Adrenal gland (tissue), 19 donors: ENCODE measurements at places on chromosomes 6 and 20. TPM values are rescaled to one million over a fixed set of nuclear protein-coding genes. Genes with fewer than 3 reads are reported as not detected.
A peak's percentile ranks its signal among the peaks of the same experiment; 100 is the strongest.

GRCh38 chr6:111423055-111423633 lies 59.9 kb downstream of the REV3L start:
- DNase-seq, result no peak
- H3K4me3 ChIP-seq, result no peak overlapping the region
- peaks cover 37% of the 10 kb centered on the region for H3K4me1 ChIP-seq
- H3K27ac ChIP-seq, result peak overlapping the region; percentile 13

Gene FAM83C
- total RNA-seq, result not detected

- H3K27ac ChIP-seq, result no peak overlapping the region
- H3K4me1 ChIP-seq, result no peaks in the 10 kb centered on the region
- H3K36me3 ChIP-seq, result no peaks in the 10 kb centered on the region
- no peaks in the 10 kb centered on the region for H3K27me3 ChIP-seq
These were observed 175.8 kb upstream of the ARID1B start for GRCh38 chr6:156601152-156602065.

GRCh38 chr6:24854077-24854666 lies 55.5 kb upstream of the ARMH2 start:
- no peaks in the 10 kb centered on the region for H3K27me3 ChIP-seq
- H3K4me1 ChIP-seq, result no peaks in the 10 kb centered on the region
- H3K36me3 ChIP-seq, result no peaks in the 10 kb centered on the region
- DNase-seq, result no peak
- no peak overlapping the region for H3K27ac ChIP-seq

Gene SNX9
- total RNA-seq, result 50.9 TPM

GRCh38 chr6:43982084-43982625 lies 145.1 kb downstream of the MRPL14 start:
- no peaks in the 10 kb centered on the region for H3K36me3 ChIP-seq
- H3K4me3 ChIP-seq, result no peak overlapping the region
- no peaks in the 10 kb centered on the region for H3K4me1 ChIP-seq
- DNase-seq, result no peak
- H3K27me3 ChIP-seq, result no peaks in the 10 kb centered on the region

DNA sequence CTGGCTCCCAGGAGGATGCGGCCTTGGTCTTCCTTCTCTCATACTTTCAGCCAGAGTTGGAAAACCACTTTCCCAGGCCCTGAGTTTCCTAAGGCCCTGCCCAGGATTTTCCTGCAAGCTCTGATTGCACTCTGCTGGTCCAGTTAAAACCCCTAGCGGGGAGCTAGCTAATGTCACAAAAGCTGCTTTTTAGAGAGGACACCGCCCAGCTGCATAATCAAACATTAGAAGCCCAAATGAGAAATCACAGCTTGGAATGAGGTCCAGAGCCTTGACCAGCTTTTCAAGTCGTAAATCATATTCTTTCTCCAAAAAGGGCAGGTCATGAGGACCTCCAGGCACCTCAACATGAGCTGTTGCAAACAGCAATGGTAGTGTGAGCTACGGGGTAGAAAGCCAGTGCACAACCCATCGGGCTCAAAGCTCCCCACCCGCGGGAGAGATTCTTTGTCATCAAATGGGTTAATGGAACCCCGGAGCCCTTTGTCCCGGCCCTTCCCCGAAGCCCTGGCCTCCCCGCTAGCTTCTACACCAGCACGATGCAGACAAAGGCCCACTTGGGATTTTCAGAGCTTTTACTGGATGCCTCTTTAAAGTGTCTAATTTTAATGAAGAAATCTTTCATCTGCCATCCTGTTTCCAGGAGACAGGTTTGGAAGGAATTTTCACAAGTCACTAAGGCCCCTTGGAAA lies 134.0 kb downstream of the SCML4 start:
- no peak overlapping the region for H3K27ac ChIP-seq
- no peak overlapping the region for H3K4me3 ChIP-seq
- H3K36me3 ChIP-seq, result no peaks in the 10 kb centered on the region
- DNase-seq, result no peak
- no peaks in the 10 kb centered on the region for H3K27me3 ChIP-seq

- DNase-seq, result no peak
- no peaks in the 10 kb centered on the region for H3K36me3 ChIP-seq
- no peak overlapping the region for H3K27ac ChIP-seq
- no peak overlapping the region for H3K4me3 ChIP-seq
- no peaks in the 10 kb centered on the region for H3K4me1 ChIP-seq
- no peaks in the 10 kb centered on the region for H3K27me3 ChIP-seq
These were observed 323.6 kb downstream of the CD83 start for GRCh38 chr6:14440940-14441781.

Gene SLC22A16
- total RNA-seq, result 0.47 TPM

GRCh38 chr6:146305951-146306350 lies 237.7 kb upstream of the RAB32 start:
- no peak overlapping the region for H3K27ac ChIP-seq
- H3K4me1 ChIP-seq, result no peaks in the 10 kb centered on the region
- H3K36me3 ChIP-seq, result no peaks in the 10 kb centered on the region
- H3K4me3 ChIP-seq, result no peak overlapping the region
- H3K27me3 ChIP-seq, result no peaks in the 10 kb centered on the region

Gene TP53RK
- total RNA-seq, result 9.7 TPM

DNA sequence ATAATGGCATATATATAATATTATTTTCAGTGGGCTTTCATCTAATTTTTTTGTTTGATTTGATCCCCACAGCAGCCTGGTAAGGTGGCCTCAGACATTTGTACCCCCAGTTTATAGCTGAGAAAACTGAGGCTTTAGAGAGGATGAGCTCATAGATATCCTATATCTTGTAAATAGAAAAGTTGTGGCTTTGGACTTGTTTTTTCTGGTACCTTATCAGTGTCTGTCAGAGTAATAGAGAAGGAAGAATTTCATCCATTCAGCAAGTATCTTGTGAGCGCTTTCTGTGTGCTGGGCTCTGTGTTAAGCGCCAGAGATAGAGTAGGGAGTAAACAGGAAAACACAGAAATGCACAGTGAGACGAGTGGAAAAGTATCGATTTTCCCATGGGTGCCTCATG lies 27.9 kb downstream of the TAF11 start:
- no peaks in the 10 kb centered on the region for H3K27me3 ChIP-seq
- peaks cover 68% of the 10 kb centered on the region for H3K36me3 ChIP-seq
- H3K4me3 ChIP-seq, result no peak overlapping the region
